ENCODE measurements at places on chromosomes 12 and 14.
A peak's percentile ranks its signal among the peaks of the same experiment; 100 is the strongest.

GRCh38 chr12:94074980-94075629, 73.3 kb upstream of the PLXNC1 start:
- peak; percentile 76 for DNase-seq

DNA sequence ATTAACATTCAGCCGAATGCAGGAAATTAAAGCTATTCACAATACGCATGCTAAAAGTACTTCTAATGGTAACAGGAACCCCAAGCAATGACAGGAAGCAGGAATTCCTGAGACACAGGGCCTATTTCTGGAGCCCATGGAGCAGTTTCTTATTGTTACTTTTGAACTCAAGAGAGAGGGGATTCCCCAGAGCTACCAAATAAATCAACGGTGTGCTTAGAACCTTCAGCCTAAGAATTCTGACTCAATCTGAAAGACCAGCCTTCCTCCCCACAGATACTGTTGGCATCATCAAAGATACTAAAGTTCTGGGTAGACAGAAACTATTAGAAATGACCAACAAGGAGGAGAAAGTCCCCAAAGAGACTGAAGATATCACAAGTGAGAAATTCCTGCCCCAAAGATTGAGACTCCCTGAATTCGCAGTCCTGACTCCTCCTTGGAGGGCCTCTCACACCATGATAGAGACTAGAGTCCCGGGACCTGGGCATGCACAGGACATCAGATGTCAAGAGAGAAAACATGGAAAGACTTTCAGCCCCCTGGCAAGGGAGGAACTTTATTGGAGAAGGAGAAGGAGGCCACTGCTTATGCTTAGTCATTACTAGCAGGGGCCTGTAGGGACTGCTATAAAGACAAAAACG, 32.7 kb downstream of the RTRAF start:
- DNase-seq: no peak

DNA sequence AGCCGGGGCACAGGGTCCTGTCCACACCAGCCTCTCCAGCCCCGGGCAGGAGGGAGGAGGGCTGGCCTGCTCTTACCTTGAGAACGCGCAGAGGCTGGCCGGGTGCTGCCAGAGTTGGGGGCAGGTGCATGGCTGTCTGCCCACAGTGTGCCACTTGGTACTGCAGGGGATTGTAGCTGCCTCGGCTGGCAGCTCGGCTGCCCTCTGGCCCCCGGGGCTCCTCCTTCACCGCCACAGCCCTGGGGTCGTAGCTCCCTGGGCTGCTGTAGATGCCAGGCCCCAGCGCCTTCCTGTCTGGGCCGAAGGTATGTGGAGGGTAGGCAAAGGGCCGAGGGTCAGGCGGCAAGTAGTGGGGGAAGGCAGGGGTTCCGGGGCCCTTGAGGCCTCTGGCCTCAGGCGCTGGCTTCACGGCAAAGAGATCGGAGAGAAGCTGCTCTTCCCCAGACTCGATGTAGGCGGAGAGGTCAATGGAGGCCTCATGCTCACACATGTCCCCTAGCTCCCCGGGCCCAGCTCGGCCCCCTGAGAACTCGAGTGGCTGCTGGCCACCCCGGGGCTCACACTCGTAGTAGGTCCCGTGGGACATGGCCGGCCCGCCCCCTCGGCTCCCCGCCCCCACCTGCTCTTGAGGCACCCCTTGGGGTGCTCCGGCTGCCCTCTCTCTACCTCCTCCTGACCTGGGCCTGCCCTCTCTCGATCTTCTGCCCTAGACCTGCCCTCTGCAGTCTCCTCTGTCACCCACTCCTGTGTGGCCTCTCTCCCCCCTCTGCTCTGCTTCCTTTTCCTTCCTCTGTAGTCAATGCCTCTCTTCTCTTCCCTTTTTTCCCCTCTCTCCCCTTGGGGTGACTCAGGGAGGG, at the start of gene CEBPE:
Gene CEBPE, minus strand, starts transcription at position 750 of the 857 bp plus-strand sequence. Its CDS starts 164 bp downstream, at position 586.
- DNase-seq: no peak

DNA sequence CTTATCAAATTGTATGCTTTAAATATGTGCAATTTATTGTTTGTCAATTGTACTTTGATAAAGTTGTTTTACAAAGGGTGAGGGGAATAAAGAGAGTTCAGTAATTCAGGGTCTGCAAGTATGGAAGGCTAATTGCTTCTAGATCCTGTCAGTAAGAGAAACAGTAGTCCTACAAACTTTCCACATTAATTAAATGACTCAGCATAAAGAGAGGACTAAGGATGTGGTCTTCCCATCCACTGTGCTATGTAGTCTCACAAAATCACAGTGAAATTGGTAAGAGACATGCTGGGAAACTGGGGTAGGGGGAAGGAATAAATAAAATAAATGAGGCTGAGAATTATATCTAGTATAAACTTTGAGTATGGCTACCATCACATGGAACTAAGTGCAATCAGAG, 130.2 kb upstream of the PKP2 start:
- DNase-seq: no peak

DNA sequence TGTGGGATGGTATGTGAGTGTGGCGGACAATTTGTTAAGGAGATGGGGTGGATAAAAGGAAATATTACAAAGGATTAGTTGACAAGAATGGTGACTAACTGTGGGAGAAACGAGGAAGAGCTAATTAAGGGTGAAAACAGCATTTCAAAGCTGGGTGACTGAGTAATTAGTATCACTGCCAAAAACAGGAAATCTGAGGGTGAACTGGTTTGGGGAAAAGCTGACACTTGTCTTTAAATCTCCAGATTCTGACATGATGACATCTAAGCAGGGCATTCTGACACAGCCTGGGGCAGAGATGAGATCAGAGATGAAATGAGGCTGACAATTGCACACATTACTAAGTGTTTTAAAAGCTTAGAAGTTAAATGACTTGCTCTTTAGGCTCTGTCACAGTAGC, 42.4 kb upstream of the CCDC175 start:
- no peak for DNase-seq

GRCh38 chr12:642633-643474, 20.4 kb downstream of the NINJ2 start:
- no peak for DNase-seq

DNA sequence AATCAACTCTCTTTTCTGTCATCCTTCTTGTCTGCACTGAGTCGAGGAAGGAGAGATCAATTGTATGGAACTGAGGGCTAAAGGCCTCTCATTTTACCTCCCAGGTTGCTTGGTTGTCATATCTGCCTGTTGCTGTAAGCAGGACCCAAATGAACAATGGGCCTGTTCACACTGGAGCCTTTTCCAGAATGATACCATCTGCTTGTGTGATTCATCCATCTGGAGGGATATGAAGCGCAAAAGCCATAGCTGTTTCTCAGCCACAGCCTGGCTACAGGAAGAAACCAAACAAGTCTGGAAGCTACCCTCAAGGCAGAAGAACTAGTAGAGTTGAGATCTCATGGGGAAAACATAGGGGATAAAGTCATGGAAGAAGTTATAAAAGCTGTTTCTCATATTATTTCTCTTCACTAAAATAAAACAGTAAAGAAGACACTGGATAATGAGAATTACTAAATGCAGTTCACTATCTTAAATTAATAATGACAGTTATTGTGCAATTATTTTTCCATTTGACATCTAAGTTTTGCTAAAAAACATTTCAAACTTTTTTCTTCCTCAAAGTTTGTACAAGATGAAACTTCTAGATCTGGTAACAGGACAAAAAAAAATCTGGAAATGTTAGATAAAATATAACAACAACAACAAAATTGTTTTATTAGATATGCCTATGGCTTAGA, 106.3 kb downstream of the SPTSSA start:
- peak; percentile 57 for DNase-seq

GRCh38 chr12:71007020-71007419, 86.5 kb upstream of the PTPRR start:
- DNase-seq: no peak

- DNase-seq: no peak
These were observed 12.5 kb upstream of the ANKLE2 start for GRCh38 chr12:132774159-132774558.

DNA sequence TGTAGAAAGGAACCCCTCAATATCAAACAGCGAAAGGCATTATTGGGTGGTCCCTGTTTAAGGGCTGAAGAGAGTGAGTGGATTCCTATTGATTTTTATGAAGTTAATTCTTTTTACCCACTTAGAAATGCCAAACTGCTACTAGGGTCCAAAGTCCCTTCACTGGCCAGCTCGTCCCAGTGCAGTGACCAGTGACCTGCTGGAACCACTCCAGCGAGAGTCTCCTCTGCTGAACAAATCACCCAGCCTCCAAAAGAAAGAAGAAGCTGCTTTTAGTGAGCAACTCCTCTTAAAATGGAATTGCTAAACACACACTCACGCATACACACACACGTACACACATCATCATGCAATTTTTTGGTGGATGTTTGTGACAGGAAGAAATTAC, 198.2 kb upstream of the PLEKHG7 start:
- no peak for DNase-seq

- no peak for DNase-seq
These were observed 203.7 kb downstream of the PTPRO start for GRCh38 chr12:15526033-15526432.

DNA sequence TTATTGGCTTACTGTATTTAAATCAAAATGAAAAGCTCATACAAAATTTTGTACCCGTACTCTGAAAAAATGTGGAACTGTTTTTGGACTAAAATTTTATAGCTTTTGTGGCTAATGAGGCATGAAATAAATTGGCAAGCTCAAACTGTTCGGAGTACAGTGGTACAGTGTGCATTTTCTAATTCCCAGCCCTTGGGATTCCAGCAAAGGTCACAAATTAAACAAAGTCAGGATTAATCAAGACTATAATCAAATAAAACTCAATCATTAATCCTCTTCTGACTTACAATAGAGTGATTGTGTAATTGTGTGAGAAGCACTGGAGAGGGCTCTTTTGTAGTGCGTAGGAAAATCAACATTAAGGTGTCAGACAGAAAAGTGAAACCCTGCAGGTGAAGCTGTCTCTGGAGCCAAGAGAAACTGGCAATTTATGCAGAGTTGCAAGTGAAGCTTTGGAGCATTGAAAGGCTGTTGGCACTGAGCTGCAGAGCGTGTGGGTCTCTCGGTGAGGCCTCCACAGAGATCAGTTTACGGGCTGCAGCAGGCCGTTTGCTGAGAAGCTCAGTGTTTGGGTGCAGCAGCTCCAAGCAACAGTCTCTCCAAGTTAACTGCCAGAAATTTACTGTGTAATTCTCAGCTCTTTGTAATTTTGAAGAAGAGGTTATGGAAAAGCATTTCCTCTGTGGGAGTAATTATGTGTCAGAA, 275.9 kb downstream of the FBXL14 start:
- peak; percentile 2 for DNase-seq

DNA sequence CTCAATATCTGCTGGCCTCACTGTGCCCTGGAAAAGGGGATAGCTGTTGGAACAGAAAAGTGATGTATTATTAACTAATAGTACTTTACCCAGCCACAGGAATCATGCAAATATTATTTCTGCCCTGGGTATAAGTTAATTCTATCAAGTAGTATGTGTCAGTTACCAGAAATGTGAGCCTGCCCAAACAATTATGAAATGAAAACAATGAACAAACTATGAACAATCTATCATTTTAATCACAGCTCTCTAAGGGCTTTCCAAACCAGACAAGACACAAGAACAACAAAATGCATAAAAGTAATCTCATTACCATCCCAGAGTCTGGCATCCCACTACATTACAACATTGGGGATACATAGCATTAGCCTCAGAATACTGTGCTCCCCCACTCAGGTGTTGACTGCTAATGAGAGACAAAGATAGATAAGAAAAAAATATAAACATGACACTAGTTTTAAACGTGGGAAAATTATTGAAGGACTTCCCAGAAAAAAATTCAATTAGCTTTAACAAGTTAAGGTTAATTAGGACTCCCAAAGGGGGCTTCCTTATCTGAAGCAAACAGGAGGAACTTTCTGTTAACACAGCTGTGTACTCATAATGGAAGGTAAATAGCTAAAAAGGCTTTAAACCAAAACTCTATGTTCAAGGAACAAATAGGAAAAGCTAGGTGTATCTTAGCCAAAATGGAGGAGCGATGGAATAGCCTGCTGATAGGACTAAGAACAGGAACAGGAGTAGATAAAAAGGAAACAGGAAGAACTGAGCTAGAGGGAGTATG, 3.3 kb downstream of the DCAF5 start:
- no peak for DNase-seq

DNA sequence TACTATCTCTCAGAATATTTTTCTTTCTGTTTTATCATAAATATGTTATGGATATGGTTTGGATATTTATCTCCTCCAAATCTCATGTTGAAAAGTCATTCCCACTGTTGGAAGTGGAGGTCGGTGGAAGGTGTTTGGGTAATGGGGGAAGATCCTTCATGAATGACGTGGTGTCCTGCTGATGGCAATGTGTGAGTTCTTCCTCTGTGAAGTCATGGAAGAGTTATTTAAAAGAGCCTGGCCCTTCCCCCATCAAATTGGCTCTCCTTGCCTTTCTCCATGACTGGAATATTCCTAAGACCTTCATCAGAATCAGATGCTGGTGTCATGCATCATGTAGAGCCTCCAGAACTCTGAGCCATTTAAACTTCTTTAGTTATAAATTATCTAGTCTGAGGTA, 1291.6 kb downstream of the FSCB start:
- no peak for DNase-seq

GRCh38 chr12:8675591-8676036, 13.0 kb upstream of the MFAP5 start:
- no peak for DNase-seq

Measured in brain microvascular endothelial cell (primary cell).